ENCODE measurements at places on chromosomes 3 and 15.
A peak's percentile ranks its signal among the peaks of the same experiment; 100 is the strongest.

GRCh38 chr3:185311991-185312390 lies 50.9 kb upstream of the MAP3K13 start:
- DNase-seq = no peak

DNA sequence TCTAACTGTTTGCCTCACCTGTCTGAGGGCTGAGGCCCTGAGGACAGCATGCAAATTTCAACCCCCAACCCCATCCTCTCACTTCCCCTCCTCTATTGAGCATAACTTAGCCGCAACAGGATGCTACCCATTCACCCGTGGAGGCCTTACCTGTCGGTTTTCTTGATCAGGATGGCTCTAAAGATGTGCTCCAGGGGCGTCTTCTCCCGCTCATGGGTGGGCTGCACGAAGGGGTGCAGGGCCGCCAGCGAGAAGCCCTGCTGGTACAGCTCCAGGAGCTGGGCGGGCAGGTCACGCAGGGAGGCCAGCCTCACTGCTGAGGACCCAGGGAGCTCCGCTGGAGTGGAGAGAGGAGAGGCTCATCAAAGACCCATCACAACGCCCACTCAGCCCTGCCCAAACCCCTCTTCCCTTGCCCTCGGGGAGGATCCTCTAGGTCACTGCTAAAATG lies 79.8 kb downstream of the RFTN1 start:
- DNase-seq = no peak

DNA sequence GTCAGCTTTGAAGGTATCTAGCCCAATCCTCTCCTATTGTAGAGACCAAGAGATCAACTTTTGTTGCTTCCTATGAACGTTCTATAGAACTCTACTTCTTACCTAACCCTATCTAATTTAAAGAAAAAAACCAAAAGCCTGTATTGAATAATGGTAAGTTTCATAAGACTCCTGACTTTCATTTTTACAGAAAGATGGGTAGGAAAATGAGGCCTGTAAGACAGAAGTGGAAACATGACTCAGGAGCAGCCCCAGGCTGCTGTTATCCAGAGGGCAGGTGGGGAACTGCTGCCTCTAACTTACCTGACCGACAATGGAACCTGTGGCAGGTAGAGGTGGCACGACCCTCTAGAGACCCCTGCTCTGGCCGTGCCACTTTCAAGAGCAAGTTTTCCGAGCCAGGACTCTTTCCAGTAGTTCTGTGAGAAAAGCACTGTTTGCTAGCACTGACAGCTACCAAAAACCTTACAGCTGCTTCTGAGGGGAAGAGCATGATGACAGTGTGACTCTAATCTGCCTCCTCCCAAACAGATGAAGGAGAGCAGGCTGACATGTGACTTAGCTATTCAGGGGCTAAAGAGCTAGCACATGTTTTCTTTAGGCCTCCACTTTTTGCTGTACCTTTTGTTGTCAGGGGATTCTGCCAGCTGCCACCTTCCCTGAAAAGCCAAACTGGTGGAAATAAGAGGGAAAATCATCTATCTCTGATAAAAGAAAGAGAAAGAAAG lies 17.5 kb downstream of the POPDC2 start:
- DNase-seq = no peak

- peak; percentile 55 for DNase-seq
Measured at GRCh38 chr3:21750831-21751391, at the start of gene ZNF385D. Gene ZNF385D (minus strand): TSS chr3:21751210. CDS start chr3:21750916, 294 bp downstream.

DNA sequence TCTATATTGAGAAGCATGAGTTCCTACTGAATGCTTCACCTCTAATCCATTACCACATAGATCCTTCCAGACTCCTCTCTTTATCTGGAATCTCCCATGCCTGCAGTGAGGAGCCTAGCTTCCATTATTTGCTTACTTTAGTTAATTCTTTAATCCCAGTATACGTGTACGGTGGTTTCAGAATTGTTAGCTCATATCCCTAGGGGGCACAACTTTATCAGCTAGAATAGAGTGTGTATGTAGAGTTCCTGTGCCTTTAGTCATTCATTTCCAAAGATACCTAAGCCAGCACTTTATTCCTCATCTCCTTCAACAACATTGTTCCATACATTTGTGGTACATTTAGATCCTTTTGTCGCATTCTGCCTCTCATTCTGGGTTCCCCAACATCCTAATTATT lies 226.0 kb downstream of the TJP1 start:
- peak; percentile 75 for DNase-seq

DNA sequence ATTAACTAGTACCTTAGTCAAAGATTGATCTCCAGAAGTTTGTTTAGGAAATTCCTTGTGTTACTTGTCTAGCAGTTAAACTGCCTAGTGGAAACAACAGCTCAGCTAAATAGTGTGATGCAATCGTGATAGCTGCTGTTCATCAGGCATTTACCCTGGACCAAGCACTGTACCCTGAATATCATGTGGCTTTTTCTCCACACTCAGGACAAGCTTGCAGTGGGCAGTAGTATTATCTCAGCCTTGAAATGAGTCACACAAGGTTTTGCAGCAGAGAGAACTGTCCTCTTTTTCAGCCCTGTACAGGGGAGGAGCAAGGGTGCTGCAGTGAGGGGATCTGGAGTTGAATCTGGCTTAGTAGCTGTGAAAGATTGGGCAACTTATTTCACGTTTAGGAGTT lies 208.4 kb downstream of the TP63 start:
- peak; percentile 76 for DNase-seq

- no peak for DNase-seq
Measured at GRCh38 chr15:31339558-31339895, 12.9 kb downstream of the KLF13 start.

DNA sequence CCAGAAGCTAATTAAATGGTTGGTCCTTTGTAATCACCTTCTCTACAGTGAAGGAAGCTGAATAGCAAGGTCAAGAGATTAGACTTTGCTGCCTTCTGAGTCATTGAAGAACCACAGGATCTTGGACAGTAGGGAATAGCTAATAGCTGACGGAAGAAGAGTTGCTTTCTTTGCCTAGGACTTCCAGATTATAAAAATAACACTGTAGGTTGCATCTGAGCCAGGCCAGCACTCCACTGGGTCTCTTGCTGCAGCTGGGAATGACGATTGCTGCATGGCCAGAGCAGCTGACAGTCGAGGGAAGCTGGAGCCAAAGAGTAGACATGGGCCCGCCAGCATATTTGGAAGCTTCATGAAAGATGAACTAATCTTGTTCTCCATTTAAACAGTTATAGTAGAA lies 81.5 kb upstream of the KCNMB2 start:
- DNase-seq = peak; percentile 71

GRCh38 chr3:152121270-152121636 lies 147.5 kb upstream of the MBNL1 start:
- DNase-seq = peak; percentile 88

DNA sequence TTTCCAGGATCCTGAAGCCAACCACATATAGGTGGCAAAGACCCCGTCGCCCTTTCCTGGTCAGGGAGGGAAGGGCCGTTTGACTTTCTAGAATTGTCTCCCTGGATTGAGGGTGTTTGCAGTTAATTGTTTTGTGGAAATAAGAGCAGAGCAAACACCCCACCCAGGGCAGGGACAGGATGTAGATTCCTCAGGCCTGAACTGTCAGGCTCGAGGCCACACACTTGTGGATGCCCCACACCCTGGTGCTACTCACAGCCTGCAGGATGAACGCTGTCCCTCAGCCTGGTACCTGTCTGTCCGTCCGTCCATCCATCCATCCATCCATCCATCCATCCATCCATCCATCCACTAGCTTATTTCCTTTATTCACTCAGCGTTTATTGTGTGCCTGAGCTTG lies 29.9 kb upstream of the FLNB start:
- no peak for DNase-seq

- DNase-seq = no peak
Measured at GRCh38 chr15:80191897-80192595, 39.2 kb downstream of the FAH start.

DNA sequence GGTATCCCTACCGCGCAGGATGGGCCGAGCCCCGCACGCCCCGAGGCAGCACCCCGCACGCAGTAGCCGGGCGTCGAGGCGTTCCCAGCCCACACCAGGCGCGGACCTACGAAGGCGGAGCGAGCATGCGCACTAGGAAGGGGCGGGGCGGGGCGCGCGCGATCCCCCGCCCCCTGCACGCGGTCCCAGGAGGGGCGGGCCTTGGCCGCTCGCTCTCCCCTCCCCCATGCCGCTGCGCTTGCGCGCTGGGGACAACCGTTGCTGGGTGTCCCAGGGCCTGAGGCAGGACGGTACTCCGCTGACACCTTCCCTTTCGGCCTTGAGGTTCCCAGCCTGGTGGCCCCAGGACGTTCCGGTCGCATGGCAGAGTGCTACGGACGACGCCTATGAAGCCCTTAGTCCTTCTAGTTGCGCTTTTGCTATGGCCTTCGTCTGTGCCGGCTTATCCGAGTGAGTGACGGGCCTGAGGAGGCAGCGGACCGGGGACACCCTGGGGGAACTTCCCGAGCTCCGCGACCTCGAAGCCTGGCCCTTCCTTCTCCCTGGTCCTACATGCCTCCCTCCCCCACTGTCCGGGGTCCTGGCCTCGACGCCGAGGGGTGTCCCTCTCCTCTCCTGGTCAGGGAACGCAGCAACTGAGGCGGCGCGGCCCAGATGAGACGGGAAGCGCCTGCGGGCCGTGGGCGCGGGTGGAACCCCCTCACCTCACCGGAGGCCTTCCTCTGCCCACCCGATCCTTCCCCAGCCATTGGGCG lies at the start of gene SPESP1:
Gene SPESP1 (plus strand): TSS at position 258 of the 755 bp plus-strand sequence. CDS start 129 bp downstream, at position 387.
- peak; percentile 85 for DNase-seq

- peak; percentile 51 for DNase-seq
Measured at GRCh38 chr3:52171514-52172261, 17.5 kb upstream of the POC1A start.

DNA sequence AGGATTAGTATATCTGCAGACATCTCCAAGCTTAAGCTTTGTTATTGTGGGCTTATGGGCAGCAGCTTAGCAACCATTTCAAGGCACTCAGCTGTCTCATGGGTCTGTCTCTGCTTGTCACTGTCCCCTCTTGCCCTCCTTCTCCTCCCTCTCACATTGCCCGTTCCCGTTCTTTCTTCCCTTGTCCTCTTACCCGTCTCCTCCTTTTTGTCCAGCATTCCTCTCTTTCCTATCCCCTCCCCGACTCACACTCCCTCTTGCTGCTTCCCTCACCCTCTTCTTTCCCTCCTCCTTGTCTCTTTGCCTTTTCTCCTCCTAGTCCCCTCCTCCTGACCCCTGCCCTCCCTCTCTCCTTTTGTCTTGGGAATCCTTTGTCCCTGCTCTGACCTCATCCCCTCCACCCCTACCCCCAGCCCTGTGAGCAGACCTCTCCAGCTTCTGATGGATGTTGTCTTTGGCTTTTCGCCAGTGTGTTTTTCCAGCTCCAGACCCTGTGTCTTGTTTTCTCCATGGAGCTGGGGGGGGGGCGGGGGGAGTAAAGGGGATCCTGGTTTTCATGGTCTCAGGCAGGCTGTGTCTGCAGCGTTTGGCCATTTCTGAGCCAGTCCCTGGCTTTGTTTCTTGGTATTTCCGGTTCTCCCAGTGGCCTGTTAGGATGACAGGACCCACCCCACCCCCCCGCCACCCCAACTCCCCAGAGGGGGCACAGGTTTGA lies 47.9 kb upstream of the TRAK1 start:
- peak; percentile 82 for DNase-seq

GRCh38 chr15:48674876-48675275 lies 29.4 kb upstream of the FBN1 start:
- peak; percentile 47 for DNase-seq

DNA sequence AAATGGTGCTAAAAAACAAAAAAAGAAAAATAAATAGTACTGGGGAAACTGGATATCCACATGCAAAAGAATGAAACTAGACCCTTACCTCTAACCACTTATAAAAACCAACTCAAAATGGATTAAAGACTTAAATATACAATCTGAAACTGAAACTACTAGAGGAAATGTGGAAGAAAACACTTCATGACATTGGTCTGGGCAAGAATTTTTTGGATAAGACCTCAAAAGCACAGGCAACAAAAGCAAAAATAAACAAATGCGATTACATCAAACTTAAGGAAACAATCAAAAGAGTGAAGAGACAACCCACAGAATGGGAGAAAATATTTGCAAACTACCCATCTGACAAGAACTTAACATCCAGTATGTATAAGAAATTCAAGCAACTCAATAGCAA lies 6.4 kb downstream of the IFT57 start:
- peak; percentile 30 for DNase-seq

DNA sequence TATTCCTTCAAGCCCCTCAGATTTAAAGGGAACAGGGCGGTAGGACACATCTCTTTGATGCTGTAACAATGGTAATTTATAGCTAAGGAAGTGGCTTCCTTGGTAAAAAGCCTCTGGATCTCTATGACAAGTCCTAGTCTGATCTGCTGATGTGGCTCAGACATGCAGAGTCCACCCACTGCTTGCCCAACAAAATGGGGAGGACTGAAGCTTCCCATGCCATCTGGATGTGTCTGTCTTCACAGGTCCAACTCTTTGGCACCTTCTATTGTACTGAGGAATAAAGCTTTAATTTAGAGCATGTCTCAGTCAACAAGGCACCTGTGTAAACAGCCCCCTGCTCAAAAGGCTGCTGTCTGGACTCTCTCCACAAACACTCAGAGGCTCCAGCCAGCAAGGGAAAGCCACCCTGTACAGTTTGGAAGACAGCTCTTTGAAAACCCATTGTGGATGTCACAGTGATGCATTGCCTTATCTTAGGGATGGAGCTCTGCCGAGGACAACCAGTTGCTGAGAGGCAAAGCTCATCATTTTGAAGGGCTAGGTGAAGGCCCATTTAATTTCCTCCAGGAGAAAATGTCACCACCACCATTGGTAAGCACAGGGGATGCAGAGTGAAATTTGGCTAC lies 348.6 kb upstream of the GRM7 start:
- no peak for DNase-seq

DNA sequence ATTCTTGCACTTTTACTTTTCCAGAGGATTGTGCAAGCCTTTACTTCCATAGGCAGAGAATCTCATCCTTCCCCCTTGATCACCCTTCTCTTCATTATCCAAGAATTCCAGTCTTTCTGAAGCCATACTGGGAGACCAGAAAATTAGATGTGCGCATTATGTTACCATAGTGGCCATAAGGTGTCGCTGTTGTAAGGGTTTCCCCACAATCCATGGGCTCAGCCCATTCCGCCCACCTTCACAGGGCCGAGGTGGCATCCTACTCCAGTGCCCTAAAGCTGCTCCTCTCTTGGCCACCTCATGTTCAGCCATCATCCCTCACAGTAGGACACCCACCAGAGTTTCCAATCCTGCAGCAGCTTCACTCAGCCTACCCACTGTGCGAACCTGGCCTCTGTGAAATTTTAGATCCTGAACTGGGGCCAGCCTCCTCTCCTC lies 35.0 kb downstream of the CTSH start:
- DNase-seq = peak; percentile 63

- DNase-seq = no peak
Measured at GRCh38 chr3:133869586-133869985, 26.1 kb downstream of the RAB6B start.

- no peak for DNase-seq
Measured at GRCh38 chr15:31206386-31207181, 105.1 kb upstream of the TRPM1 start.

DNA sequence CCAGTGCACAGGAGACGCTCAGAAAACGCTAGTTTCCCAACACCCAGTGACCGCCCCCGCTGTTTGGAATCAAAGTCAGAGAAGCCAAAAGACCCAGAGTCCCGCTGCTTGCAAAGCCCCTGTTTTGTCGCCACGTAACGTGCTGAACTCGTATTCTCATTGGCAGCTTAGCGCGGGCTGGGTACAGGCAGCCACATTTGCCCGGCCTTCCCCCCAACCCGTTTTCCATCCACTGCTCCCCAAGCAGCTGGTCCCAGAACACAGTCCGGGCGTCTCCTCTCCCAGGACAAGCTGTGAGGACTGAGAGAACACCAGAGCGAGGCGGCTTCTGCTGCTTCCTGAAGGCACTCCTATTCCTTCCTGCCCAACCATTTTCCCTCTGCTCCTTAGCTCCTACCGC lies 54.8 kb downstream of the RASGRF1 start:
- no peak for DNase-seq
